ENCODE measurements at places on chromosomes 4 and X.

- DNase-seq = no peak
These were observed 8.5 kb downstream of the TRIML1 start for GRCh38 chr4:188147776-188148175.

DNA sequence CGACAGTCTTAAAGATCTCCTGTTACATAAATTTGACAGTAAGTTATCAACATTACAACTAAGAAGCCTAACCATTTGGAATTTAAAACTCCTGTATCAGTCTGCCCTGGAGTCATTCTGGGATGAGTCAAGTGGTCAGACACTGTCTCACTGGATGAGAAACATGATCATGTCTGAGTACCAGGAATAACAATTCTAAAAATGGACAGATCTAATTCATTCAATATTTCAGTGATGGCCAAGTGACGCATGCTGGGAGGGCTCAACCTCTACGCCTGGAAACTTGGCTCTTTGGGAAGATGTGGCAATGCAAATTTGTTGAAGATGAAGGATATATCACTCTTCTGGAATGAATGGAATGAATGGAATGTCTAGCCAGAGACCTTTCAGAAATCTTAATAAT lies 1427.2 kb downstream of the STIM2 start:
- DNase-seq = no peak

- DNase-seq = no peak
These were observed 42.1 kb downstream of the TMPRSS11E start for GRCh38 chr4:68489338-68489737.

GRCh38 chr4:76238236-76238635 lies 13.3 kb upstream of the FAM47E start:
- DNase-seq = no peak

DNA sequence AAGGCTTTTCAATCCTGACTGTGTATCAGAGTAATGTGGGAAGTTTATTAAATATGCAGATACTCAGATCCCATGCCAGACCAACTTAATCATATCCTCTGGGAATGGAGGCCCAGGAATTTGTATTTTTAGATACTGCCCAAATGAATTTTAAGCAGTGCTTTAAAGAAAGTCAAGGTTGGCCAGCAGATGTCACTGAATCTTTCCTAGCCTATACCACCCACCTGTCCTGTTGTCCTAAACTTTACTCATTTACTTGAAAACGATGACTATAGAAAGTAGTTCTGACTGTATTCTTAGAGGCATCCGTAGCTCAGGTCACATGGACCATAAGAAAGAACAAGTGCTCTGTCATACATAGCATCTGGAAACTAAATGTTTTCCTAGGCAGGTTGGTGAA lies 79.9 kb downstream of the AMOT start:
- no peak for DNase-seq

DNA sequence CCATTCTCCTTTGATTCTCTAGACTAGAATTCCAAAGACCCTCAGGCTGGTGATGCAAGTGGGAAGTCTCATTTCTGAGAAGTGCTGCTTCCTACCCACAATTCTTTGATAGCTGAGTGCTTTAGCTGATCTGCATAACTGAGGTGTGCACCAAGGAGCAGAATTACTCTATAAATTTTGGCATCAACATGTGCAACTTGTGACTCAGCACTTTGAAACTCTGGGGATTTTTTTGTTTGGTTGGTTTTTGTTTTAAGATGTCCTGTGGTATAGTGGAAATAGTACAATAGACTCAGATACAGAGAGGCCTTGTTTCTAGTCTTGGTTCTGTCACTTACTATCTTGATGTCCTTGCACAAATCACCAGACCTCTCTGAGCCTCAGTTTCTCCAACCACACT lies 148.4 kb downstream of the AR start:
- no peak for DNase-seq

- DNase-seq = no peak
These were observed 99.0 kb downstream of the AFF2 start for GRCh38 chrX:148599404-148599803.

DNA sequence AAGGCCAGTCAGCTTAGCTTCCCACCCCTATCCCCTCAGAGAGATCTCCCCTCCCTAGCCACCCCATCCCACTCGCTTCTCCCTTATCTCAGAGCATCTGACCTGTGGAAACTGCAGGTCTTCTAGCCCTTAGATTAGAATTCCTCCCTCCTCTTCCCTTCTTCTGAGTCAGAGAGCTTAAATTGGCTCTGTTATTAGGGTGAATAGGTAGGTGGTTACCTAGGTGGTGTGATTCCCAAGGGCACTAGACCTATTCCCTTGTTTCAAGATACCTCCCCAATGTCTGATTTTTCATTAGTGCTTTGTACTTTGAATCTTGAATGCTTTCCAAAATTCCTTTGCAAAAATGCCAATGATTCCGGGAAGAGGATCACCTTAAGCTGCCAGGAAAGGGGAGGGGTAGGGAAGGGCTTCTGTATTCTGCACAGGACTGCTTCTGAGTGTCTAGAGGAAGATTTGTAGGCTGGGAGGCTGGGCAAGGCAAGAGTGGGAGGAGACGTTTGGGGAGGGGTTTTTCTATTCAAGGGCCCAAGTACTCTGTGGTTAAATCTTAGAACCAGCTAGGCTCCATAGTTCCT lies 24.5 kb upstream of the MSN start:
- DNase-seq = peak; percentile 44

- DNase-seq = no peak
These were observed 14.6 kb downstream of the TLR8 start for GRCh38 chrX:12920990-12921389.

DNA sequence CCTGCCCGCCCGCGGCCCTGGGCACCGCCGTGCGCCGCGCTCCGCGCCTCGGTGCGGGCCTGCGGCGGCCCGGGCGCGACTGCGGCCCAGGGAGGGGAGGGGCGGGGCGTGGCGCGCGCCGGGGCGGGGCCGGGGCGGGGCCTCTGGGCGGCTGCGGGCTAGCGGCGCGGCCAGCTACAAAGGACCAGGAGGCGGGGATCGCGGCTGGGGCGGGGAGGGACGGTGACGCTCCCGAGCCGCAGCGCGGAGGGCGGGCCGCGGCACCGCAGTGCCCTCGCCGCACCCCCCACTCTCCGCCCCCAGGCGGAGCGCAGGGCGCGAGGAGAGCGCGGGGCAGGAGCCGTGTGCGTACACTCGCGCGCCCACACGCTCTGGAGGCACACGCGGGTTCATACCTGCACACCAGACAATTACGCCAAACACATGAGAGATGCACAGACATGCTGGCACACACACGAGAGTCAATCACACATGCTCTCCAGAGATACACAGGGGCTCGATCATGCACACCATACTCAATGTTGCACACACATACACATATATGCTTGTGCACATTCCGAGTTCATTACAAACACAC lies at the start of gene CRMP1:
Gene CRMP1 (minus strand): TSS at position 83 of the 577 bp plus-strand sequence. CDS start 117 bp downstream, outside the sequence.
- no peak for DNase-seq

DNA sequence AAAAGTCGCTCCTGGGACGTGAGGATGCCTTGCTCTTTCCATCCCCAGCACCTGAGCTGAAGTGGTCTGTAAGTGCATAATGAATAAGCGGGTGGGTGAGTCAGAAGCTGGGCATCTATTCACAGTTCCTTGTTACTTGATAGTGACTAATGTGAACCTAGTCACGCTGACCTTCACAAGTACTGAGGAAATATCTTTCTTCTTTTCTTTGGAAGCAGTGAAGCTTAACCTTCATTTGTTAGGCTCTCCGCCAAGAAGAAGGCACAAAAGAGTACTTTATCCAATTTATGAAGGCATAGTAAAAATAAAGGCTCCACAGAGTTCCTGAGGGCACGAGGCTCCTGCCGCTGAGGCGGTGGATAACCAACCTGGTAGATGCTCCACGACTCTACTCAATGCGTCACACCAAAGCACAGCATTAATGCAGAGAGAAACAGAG lies 475.7 kb upstream of the SLIT2 start:
- DNase-seq = peak; percentile 51

GRCh38 chrX:113726898-113727297 lies 857.0 kb upstream of the HTR2C start:
- no peak for DNase-seq

DNA sequence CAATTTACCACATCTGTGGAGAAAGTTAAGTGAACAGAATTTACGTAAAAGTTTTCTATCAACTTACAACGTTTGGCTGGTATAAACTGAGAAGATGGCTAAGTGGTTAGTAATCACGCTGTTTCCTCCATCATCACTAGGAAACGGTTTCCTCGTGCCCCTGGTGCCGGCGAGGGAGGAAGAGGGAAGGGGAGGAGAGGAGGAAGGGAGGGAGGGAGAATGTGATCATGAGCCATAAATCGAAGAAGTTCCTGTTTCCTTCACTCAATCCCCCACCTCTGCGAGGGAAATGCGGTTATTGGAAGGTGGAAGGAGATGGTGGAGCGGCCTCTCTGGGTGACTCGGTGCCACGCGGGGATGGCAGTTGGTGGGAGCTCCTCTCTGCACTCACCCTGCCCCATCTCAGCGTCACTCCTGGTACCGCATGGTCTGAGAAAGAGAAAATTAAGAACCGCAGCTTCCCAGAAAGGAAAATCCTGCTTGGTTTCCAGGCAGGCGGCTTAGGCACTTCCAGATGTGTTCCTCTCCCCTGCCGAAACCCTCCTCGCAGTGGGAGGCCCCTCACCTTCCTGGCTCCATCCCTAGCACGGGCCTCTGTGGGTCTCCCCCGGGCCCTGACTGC lies 216.8 kb downstream of the AFAP1 start:
- no peak for DNase-seq

DNA sequence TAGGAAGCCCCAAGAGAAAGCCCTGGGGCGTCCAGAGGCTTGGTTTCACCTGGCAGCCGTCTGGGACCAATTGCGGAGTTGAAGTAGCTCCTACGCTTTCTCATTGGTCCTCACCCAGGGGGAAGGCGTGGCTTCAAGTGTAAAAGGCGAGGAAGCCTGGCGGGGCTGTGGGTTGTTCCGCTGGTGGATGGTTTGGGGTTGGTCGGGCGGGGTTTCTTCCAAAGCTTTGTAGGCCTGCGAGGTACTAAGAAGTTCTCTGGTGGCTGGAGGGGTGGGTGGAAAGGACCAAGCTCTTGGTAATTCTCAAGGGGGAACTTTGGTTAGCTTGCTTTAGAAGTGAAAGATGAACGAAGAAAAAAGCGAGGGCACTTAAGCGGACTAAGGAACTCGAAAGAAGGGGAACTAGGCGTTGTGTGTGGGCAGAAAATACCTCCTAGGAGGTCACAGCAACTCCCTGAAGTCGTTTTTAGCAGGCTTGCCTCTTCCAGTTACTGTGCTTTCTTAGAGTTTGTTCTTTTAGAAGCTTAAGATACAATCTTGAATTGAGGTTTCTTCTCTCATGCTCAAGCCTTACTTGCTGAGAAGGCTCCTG lies 36.6 kb downstream of the CCNG2 start:
- DNase-seq = peak; percentile 17

- DNase-seq = no peak
These were observed 197.7 kb downstream of the CAMK2D start for GRCh38 chr4:113563691-113564378.

- no peak for DNase-seq
These were observed 146.6 kb downstream of the AMELX start for GRCh38 chrX:11439846-11440245.

- no peak for DNase-seq
These were observed 234.0 kb upstream of the SLIT2 start for GRCh38 chr4:20017777-20018115.

- DNase-seq = no peak
These were observed 154.3 kb downstream of the CAMK2D start for GRCh38 chr4:113607147-113607720.

- no peak for DNase-seq
These were observed 68.7 kb downstream of the CXXC4 start for GRCh38 chr4:104425948-104426347.

DNA sequence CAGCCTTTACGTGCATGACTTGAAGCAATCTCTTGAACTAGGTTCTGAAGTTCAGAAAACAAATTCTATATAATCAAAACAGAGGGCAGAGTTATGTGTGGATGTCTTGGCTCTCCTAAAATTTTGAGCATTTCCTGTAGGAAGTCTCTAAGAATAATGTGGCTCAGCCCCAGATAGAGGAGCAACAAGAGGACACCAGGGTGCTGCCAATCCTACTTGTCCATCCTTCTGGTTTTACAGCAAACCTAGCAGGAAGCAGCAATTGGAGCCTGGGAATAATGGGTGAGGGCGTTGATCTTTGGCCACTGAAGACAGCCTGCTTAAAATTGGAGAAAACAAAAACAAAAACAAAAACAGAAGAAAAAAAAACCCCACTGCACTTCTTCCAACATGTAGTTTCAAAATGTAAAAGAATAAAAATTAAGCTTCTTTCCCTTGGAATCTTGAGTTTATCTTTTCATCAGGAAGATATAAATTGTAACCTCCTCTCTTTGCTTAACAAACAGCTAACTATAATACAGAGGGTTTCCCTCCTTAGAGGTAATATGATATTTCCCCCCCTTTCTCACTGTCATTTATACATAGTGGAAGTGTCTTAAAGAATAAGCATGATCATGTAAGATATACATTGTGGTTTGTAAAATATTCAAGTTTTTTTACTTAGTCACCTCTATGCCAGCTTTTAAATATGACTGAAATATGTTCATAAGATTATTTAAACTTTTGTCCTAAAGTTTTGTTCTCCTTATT lies 130.6 kb downstream of the FBXO8 start:
- no peak for DNase-seq

- DNase-seq = no peak
These were observed 76.6 kb downstream of the F11 start for GRCh38 chr4:186342582-186342981.

DNA sequence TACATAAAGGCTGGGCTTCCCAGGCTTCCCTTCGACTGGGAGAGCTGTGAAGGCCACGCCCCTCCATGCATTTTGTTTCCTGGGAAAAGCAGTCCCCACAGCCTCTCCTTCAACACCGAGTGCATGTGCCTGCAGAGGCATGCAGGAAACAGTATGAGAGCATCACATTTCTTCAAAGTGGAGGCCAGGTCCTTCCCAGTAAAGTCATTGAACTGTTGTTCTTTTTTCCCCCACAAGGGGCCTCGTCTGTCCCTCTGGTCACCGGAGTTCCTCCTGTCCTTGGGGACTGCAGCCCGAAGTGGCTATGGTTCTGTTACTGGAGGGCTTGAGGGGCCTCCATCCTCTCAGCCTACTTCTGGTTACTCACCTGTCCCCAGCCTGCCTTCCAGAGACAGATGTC lies 56.0 kb downstream of the RAI2 start:
- DNase-seq = no peak

GRCh38 chrX:71225009-71225408 lies 2.0 kb downstream of the GJB1 start:
- DNase-seq = no peak

GRCh38 chrX:13938051-13938828 lies 91.5 kb downstream of the GEMIN8 start:
- DNase-seq = peak; percentile 69

DNA sequence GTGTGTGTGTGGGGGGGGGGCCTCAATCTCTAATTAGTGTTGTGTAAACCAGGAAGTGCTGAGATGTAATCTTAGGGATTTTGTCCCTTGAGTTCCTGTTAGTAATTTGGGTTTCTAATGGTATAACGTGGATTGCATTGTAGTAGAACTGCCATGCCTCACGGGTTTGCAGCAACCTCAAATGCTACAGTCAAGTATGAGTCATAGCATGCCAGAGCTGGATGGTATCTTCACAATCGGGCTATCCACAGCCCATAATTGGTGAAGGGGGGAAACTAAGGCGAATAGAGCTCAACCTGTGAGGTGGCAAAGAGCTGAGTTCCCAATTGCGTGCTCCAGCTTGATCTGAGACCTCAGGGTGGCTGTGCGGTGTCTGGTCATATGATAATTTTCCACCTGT lies 2.2 kb upstream of the FMR1NB start:
- DNase-seq = no peak

GRCh38 chrX:53481093-53481492 lies 46.9 kb upstream of the HSD17B10 start:
- DNase-seq = no peak
